ENCODE measurements at places on chromosomes 11 and 22.

DNA sequence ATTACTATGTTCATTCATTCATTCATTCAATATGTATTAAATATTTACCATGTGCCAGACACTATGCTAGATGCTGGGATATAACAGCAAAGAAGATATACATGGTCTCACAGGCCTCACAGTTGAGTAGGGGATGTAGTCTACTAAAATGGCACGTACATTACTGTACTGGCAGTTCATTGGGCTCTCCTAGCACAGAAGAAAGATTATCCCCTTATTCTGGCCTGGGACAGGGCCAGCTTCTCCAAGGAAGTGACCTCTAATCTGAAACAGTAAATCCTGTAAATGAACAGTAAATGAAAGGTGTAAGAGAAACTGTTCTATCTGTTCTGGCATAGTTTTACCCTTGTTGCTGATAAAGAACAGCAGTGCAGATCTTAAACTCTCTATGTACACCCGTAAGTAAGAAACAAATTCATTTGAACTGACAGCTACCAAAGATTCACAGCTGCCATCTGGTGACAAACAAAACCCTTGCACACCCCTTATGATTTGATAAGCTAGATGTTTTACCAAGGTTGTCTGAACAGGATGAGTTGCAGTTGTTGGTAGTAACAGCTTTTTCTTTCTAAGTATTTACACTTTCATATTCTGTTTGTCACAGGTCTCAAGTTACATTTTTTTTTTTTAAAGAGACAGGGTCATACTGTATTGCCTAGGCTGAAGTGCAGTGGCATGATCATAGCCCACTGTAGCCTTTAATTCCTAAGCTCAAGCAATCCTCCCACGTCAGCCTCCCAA, 263.1 kb downstream of the TMEM135 start:
- no peak for DNase-seq

DNA sequence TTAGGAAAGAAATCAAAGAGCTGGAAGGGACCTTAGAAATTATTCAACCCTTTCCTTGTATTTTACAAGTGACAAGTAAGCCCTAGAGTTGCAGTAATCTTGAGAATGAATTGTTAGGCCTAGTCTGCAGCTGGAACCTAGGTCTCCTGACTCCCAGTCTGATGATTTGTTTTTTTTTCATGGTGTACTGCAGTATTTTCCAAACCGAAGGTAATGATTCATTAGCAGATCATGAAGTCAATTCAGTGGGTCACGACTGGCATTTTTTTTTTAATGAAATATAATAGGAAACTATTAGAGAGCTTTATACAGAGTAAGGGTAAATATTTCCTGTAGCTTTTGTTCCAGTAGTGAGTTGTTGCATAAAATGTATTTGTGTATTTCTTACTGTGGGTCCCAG, 42.8 kb downstream of the EXT2 start:
- no peak for DNase-seq

GRCh38 chr11:35165423-35166368, 26.7 kb downstream of the CD44 start:
- DNase-seq, result no peak

DNA sequence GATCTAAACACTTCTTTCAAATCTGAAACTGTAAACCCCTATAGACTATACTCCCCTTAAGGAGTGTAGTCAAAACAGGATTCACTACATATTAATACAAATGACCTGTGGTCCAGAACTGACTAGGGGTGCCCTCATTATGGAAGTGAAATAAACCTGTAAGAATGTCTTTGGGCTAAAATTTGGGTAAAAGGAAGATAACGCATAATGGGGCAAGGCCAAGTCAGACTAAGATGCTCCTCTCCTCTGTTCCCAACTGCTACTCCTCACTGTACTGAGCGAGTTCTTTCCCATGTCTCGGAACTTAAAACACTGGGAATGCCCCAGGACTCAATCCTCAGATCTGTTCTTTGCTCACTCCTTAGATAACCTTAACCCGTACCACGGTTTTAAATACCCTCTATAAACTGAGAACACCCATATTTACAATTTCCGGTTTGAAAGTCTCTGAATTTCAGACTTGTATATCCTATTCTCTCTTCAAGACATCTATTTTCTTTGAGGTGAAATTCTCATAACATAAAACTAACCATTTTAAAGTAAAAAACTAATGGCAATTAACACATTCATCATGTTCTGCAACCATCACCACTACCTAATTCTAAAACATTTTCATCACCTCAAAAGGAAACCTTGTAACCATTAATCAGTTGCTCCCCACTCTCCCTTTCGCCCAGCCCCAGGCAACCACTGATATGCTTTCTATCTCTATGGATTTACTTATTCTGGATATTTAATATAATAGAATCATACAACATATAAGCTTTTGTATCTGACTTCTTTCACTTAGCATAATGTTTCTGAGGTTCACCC, 4.0 kb downstream of the THAP12 start:
- no peak for DNase-seq

- peak; percentile 86 for DNase-seq
These were observed 150.1 kb upstream of the UBASH3B start for GRCh38 chr11:122505304-122506006.

DNA sequence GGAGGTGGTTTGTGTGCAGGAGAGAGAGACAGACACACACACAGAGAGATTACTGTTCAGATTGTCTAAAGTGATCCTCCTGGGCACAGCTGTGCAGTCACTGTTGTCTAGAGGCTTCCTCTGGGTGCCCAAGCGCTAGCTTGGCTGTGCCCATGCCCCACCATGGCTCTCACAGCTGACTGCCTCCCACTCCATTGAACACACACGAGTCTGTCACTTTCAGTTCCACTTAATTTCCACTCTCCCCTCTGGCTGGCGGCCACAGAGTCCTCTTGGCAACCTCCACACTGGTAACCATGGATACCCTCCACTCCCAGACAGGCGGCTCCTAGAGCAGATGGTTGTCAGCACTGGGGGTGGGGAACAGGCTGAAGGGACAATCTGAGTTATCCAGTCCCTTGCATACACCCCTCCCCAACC, 29.1 kb downstream of the MAP6 start:
- peak; percentile 10 for DNase-seq

All from ELF-1 (cell line).